ENCODE measurements at places on chromosomes 16 and 17.
A peak's percentile ranks its signal among the peaks of the same experiment; 100 is the strongest.

GRCh38 chr16:15772579-15773293 is 84.1 kb downstream of the MYH11 start:
- DNase-seq: no peak

GRCh38 chr17:57612202-57613071 is 132.7 kb downstream of the CCDC182 start:
- no peak for DNase-seq

- no peak for DNase-seq
These were observed 59.0 kb downstream of the VPS53 start for GRCh38 chr17:655618-656017.

- no peak for DNase-seq
These were observed 31.8 kb downstream of the MRM1 start for GRCh38 chr17:36632916-36633771.

DNA sequence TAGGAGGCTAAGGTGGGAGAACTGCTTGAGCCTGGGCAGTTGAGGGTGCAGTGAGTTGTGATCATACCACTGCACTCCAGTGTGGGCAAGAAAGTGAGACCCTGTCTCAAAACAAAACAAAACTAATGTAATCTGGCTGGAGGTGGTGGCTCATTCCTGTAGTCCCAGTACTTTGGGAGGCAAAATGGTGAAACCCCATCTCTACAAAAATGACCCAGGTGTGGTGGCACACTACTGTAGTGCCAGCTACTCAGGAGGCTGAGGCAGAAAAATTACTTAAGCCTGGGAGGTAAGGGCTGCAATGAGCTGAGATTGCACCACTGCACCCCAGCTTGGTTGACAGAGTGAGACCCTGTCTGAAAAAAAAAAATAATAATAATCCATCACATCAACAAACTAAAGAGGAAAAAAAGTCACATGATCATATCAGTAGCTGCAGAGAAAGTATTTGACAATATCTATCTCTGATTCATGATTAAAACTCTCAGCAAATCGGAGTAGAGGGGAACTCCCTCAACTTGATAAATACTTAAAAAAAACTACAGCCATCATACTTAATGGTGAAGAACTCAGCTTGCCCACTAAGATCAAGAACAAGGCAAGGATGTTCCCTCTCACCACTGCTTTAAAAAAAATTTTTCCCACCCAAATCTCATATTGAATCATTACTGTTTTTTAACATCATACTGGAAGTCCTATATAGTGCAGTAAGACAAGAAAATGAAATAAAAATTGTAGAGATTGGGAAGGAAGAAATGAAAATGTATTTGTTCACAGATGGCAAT is 31.0 kb downstream of the DHRS7B start:
- no peak for DNase-seq

DNA sequence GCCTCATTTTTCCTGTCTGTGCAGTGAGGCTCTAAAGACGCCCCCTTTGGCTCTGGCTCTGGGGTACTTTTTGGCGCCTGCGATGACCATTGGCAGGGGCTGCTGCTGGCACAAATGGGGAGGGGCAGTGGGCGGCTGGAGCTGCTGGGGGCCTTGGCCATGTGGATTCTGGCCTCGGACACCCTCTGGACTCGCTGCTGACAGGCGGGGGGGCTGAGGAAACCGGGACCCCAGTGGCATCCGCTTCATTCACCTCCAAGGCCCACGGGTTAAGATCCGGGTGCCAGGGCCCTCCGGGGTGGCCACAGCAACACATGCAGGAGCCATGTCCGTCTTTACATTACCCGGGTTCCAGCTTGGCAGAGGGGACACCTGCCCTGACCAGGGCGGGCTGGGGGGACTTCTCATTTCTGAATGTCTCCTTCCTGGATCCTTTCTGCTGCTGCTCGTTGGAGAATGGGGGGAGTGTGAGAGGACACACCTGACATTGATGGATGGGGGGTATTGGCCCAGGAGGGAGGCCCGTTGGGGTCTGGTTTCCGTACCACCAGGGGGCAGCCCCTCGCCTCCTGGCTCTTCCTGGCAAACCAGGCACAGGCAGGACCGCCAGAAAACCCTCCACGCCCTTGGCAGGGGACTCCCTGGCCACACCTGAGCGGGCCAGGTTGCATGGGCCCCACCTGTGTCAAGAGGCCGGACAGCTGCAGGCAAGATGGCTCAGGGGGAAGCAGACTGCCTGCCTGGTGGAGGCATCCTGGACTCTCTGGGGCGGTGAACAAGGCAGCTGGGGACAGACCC is 21.8 kb downstream of the GSE1 start:
- DNase-seq: no peak

GRCh38 chr16:20763461-20764232 is at the start of gene ACSM3:
ACSM3 (plus strand) TSS chr16:20764014; CDS start chr16:20770035, 6,021 bp downstream.
- peak; percentile 79 for DNase-seq

All from GM19239 (cell line).